CD8-positive, alpha-beta T cell (primary cell): ENCODE measurements at places on chromosomes 2 and 18.

- no peak for DNase-seq
Measured at GRCh38 chr2:219368690-219369191, 19.0 kb downstream of the DNPEP start.

DNA sequence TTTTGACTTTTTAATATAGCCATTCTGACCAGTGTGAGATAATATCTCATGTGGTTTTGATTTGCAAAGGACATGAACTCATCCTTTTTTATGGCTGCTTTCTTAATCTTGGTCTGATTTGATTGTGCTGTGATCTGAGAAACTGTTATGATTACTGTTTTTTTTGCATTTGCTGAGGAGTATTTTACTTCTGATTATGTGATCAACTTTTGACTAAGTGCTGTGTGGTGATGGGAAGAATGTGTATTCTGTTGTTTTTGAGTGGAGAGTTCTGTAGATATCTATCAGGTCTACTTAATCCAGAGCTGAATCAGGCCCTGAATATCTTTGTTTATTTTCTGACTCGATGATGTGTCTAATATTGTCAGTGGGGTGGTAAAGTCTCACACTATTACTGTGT lies 16.8 kb downstream of the SP140L start:
- DNase-seq, result no peak

DNA sequence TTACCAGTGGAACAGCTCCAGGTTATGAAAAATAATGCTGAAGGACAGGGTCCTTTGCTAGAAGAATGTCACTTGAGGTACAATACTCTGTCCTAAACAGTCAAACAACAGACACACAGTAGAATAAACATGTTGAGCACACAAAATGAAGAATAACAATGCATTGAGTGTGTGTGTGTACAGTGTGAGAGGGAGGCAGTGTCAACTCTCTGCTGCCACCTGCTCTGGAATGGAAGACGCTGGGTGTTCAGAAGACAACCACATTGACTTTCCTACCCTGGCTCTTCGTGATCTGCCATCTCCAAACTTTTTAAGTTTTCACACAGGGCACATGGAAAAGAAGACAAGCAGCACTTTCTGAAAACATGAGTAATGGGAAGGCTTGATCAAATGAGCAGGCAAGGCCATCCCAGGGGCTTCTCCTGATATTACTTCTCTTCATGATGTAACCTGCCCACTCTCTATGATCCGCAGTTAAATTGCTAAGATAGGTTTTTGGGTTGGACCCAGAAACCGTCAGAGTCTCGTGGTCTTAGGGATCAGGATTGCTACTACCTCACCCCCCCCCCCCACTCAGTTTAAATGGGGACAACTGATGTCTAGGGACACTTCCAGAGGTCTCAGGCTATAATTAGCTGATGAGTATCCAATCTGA lies 533.2 kb upstream of the TNP1 start:
- DNase-seq, result no peak

GRCh38 chr18:32243358-32243757 lies 53.5 kb downstream of the MEP1B start:
- DNase-seq, result no peak

GRCh38 chr2:134137182-134137611 lies 116.7 kb upstream of the MGAT5 start:
- no peak for DNase-seq

DNA sequence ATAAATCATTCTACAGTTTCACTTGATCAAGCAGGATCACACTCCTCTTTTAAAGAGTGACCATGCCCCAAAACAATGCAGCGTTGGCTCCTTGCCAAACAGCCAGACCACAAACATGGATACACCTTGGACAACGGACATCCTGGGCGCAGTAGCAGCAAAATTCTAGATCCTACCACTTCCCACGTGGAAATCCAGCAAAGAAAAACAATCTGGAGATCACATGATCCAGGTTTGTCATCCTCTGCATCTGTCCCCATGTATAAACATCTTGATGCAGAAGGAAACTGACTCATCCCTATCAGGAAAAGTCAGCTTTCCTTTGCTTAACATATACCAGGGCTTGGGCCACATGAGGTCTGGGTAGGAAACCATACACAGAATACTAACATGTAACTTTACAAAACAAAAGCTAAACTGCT lies 53.1 kb downstream of the ZNF521 start:
- no peak for DNase-seq

DNA sequence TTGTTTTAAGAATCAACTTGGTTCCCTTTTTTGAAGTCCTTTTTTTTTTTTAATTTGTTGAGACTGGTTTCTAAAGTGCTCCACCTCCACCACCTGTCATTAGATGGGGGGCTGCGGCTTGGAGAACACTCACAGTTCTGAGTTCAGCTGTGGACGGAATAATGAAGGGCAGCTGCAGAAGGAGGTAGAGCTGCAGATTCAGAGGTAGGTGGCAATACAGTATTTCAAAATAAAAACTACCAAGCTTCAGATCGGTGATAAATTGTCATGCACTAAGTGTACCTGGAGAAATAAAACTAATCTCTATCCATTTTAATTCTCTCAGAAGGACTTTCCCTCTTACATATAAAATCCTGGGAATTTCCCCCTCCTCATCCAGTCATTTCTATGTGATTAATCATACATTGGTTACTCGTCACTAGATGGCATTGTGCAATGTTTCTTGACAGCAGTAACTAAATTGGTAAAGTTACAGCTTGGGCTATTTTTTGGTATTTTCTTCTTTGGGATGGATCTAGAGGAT lies 81.1 kb upstream of the SLC39A10 start:
- DNase-seq, result no peak

DNA sequence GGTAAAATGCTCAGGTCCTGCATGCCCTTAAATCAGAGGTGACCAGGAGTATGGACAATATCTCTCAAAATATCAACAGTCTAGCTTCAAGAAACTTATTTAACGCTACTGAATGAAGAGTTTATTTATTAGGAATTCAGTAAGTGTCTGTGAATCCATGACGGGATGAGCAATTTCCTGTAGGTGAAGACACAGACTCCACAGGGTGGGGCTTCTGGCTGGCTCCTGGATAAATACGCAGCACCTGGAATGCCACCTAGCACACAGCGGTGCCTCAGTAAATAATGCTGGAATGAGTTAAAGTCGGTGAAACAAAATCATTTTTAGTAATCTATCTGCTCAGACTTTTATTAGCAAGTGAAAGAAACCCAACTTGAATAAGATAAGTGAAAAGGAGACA lies 29.4 kb upstream of the MBP start:
- no peak for DNase-seq

DNA sequence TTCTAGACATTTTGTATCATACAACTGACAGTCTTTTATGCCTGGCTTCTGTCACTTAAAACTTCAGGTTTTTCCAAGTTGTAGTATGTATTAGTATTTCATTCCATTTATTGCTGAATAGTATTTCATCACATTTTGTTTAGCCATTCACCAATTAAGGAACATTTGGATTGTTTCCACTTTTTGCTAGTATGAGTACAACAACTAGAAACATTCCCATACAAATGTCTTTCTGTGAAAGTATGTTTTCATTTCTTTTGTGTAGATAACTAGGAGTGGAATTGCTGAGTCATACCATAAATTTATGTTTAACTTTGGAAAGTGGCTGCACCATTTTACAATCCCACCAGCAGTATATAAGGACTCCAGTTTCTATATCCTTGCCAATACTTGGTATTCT lies 135.9 kb downstream of the ATAD2B start:
- no peak for DNase-seq
